ENCODE measurements at places on chromosomes 1 and 21.
A peak's percentile ranks its signal among the peaks of the same experiment; 100 is the strongest.

DNA sequence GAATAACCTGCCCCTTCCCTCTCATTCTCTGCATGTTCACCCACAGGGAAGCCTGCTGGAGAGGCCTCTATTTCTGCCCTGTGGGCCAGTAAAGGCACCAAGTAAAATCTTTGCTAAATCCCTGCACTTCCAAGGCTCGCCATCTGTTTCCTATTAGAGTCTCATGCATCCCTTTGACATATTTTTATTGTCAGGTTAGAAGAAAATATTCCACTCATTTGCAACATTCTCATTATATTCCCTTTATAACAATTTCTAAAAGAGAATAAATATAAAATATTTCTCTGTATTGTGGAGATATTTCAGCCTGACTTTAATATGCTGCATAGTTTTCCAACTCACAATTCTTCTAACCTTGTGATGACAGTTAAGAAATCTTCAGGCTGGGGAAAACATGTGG is 340.4 kb upstream of the VAMP3 start:
- DNase-seq = no peak

DNA sequence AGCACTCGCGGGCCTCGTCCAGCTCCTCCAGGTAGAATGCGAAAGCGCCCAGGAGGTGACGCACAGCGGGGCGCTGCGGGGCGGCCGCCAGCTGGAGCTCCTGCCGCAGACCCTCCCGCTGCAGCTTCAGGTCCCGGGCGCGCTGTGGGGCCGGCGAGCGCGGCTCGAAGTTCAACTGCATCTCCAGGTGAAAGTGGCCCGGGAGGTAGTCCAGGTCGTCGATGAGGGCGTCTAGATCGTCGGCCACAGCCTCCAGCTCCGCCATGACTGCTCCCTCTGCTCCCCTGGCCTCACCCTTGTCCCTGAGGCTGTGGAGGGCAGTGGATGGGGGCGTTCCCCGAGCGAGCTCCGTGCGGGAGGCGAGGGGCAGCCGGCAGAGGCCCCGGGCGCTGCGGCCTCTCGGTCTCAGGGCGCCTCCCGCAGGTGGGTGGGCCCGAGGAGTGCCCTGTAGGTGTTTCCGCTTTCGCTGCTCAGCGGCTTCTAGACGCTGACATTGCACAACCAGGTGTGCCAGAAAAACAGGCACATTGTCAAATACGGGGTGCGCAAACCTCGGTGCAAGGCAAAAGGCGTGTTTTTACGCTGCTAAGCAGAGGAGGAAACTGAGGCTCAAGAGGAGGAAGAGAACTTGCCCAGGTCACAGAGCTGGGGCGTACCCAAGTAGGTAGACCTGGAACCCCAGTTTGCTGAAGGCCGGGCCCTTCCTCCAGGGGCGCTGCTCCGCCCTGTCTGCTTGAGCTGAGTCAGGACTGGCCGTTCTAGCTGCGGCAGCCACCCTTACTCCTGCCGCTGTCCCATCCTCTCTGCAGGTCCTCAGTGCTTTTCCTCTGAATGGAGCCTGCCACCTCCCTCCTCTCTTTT is at the start of gene TTC22:
Gene TTC22, minus strand, starts transcription at position 425 of the 861 bp plus-strand sequence. Its CDS starts 160 bp downstream, at position 265.
- DNase-seq = peak; percentile 40

GRCh38 chr1:93348104-93348728 is 2.5 kb downstream of the DR1 start:
- peak; percentile 45 for DNase-seq

DNA sequence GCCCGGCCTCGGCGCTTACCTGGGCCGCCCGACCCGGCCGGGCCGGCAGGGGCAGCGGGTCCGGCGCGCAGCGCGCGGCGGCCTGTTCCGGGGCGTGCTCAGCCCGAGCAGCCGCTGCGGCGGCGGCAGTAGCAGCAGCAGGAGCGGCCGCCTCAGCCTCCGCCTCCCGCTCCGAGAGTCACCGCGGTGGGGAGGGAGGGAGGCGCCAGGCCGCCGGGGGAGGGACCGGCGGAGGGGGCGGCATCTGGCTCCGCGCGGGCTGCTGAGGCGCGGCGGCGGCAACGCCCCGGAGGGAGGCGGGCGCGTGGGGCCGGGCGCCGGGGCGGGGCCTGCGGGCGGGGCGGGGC is at the start of gene CTNNBIP1:
Gene CTNNBIP1, minus strand, starts transcription at position 194 of the 347 bp plus-strand sequence. CDS start 38,205 bp downstream, outside the sequence.
- DNase-seq = no peak

- no peak for DNase-seq
Observed at GRCh38 chr1:71116729-71117128, 35.9 kb upstream of the ZRANB2 start.

DNA sequence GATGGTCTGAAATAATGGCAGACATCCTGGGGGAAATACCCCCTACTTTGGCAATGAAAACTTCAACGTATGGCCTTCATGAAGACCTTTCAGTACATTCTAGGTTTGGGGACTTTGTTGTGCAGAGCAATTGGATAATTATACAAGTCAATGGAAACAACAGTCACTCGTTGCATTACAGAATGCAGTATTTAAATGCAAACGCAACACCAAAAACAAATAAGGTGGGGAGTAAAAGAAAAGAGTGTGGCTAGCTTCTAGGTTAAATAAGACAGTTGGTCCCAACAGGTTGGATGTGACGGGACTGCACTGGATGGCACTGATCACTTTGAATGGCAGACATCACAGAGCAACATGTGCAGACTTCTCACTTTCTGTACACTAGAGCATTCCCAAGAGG is 358.3 kb upstream of the GREM2 start:
- DNase-seq = no peak

DNA sequence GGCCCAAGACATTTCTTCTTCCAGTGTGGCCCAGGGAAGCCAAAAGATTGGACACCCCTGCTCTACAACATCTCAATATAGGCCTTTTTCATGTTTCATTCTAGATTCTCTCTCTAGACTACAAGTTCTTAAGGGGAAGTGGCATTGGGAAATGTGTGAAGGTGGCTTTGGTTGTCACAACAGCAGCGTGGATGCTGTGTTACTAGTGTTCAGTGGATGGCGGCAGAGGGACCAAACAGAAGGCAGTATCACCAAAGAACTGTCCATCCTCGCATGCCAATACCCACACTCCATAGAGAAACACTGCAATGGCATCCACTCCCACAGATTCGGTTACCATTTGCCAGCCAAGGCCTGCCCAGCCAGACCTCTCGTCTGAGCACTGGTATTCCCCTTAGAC is 24.3 kb upstream of the IFNAR2 start:
- DNase-seq = no peak

DNA sequence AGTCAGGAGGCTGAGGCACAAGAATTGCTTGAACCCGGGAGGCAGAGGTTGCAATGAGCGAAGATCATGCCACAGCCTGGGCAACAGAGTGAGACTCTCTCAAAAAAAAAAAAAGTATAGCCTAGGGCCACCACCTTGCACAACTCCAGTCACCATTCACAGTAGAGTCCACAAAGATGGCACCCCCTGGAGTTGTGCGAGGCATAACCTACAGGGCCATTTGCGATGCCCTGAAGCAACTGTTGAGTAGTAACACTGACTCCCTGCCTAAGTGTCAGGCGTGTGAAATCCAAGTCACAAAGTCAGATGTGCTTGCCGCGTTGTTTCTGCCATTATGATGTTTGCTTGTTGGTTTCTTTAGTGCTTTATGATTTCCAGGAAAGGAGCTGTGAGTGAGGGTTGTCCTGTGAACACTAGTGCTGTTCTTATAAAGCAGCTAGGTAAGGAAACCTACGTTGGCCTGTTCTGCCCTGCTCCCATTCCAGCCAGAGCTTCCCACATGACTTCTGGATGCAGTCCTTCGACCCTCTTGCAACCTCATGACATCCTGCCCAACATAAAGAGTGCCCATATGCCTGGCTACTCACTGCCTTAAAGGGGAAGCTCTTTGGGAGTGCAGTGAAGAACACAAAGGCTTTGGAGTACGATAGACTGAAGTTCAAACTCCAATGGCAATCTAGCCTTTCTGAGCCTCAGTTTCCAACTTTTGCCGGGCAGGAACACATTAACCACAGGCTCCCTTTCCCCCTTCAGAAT is 29.8 kb downstream of the FHAD1 start:
- no peak for DNase-seq

- DNase-seq = peak; percentile 84
Observed at GRCh38 chr1:1349256-1350012, at the start of gene DVL1. TSS of gene DVL1 (minus strand) at chr1:1349418. CDS start at chr1:1349065, 353 bp downstream.

DNA sequence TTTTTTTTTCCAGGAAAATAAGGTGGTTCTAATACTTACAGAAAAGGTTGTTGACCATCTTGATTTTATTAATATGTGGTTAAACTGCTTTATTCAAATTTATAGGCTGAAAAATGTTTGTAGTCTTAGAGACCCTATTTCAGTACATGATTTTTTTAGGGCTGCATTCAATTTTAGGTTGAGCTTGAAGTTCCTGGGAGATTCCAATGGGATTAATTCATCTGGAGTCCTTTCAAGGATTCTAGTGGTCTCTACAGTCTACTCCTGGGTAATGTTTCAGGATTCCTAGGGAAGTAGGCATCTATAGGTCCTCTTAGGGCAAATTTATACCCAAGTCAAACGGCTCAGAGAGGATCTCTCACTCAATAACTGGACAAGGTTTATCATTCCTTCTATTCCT is 126.7 kb downstream of the HMCN1 start:
- no peak for DNase-seq

DNA sequence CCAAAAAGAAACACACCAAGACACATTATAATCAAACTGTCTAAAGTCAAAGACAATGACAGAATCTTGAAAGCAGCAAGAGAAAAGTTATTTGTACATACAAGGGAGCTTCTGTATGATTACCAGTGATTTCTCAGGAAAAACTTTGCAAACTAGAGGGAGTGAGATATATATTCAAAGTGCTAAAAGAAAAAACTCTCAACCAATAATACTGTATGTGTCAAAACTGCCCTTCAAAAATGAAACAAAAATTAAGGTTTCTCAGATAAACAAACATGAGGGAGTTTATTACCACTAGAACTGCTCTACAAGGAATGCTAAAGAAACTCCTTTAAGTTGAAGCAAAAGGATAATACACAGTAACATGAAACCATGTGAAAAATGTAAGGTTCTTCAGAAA is 79.4 kb downstream of the LBR start:
- DNase-seq = no peak

- no peak for DNase-seq
Observed at GRCh38 chr1:101540161-101540560, 303.3 kb downstream of the S1PR1 start.

- no peak for DNase-seq
Observed at GRCh38 chr1:35882586-35882944, 444 bp upstream of the AGO1 start.

DNA sequence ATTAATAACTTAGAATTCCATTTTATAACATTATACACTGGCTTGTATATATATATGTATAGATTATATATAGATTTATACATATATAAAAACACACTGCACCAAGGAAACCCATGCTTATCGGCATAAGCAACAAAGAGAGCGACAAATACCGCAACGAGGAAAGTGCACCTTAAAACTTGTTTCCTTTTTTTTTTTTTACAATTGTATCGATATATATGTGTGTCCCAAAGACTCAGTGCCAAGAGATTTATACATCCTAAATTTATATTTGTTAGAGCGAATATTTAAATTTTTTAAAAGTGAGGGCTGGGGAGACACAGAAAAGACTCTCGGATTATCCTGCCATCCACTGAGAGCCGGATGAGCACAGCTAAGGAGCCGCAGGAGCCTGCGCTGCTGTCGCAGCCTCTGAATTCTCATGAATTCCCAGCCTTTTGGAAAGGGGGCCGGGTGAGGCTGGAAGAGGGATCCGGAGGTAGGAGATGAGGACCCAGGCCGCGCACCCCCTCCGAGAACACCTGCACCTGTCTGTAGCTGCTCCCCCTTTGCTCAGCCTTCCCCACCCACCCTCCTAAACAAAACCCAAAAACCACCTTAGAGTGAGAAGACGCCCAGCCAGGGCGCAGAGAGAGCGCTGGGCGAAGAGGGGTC is 5.2 kb downstream of the DMRTA2 start:
- no peak for DNase-seq

- DNase-seq = no peak
Observed at GRCh38 chr1:200354243-200354642, 55.6 kb downstream of the ZNF281 start.

DNA sequence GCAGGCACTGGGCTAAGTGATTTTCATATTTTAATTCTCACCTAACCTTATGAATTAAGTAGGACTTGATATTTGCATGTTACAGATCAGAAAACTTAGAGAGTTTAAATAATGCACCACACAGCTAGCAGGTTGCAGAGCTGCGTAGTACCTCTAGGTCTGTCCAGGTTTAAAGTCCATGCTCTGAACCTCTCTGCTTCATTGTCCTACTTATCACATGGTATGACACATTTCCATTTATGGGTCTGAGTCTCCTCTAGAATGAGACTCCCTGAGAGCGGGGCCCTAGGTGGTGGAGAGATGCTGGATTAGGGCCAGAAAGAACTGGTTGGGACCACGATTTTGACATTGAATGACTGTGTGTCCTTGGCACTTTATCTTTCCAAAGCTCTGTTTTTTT is 102.5 kb upstream of the USP24 start:
- DNase-seq = no peak

- peak; percentile 43 for DNase-seq
Observed at GRCh38 chr1:95451904-95452303, 217.9 kb downstream of the RWDD3 start.

- DNase-seq = no peak
Observed at GRCh38 chr1:21510885-21511578, 1.8 kb downstream of the ALPL start.

DNA sequence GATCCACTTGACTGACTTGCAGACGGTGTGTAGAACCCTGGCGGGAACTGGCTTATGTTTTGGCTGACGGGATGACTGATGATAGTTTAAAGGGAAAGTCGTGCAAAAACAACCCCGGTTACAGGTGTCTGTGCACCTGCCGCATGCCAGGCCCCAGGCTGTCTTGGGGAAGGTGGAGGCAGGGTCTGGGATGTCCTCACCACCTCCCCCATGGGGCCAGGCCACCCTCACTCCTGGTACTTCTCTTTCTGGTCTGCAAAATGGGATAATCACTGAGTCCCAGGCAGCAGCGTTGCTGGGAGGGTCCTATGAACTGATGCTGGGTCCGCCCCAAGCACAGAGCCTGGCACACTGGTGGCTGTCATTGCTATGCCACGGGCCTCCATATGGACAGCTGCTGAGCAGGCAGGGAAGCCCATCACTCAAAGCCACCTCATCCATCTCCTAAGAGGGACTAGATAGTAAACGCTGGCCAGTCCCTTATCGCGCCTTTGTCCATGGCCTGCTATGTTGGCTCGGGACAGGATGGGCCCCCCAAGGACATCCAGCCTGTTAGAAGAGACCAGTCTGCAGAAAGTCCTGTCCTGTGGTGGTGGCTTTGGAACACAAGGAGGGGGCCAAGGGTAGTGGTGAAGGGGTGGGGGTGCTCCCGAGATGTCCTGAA is 15.0 kb upstream of the SLC2A7 start:
- no peak for DNase-seq

DNA sequence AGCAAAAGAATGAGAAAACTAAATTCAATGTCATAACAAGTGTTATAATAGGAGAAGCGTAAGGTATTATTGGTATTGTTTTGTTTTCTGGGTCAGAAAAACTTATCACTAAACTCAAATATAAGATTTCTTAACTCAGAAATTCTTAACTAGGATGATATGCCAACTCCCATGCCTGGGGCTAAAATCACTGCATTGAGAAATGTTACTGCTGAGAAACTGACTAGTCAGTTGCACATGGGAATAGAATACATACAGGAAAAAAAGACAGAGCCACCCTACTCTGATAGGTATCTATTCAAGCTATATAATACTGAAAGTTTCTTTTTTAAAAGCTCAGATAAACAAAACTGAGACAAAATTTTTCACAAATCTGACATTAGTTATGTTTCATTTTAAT is 56.3 kb downstream of the PRPF38A start:
- no peak for DNase-seq

GRCh38 chr1:25875154-25875855 is at the start of gene PAQR7:
TSS of gene PAQR7 (minus strand) at chr1:25875708. CDS start at chr1:25863839, 11,869 bp downstream.
- peak; percentile 87 for DNase-seq

- no peak for DNase-seq
Observed at GRCh38 chr1:67536957-67537666, 106.9 kb upstream of the SERBP1 start.

GRCh38 chr1:31164291-31164690 is 75.4 kb downstream of the NKAIN1 start:
- no peak for DNase-seq

All from tongue (tissue), 3 donors.